ENCODE measurements at places on chromosomes 12 and 14.

- DNase-seq, result no peak
These were observed 314 bp upstream of the HOTAIR start for GRCh38 chr12:53975064-53975471.

DNA sequence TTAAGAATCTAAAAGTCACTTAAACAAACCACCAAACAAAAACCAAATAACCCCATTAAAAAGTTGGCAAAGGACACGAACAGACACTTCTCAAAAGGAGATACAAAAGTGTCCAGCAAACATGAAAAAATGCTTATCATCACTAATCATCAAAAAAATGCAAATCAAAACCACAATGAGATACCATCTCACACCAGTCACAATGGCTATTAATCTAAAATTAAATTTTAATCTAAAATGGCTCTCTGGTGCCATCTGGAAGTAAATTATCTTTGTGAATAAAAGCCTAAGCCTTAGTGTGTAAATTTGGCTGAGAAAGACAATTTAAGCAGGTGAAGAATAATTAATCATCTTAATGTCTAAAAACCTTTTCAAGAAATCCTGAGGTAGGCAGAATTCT is 204.5 kb upstream of the PPFIA2 start:
- no peak for DNase-seq

- no peak for DNase-seq
These were observed 1.1 kb upstream of the PGF start for GRCh38 chr14:74956280-74957072.

GRCh38 chr12:113214895-113215400 is 6.3 kb upstream of the TPCN1 start:
- DNase-seq, result peak; percentile 99

DNA sequence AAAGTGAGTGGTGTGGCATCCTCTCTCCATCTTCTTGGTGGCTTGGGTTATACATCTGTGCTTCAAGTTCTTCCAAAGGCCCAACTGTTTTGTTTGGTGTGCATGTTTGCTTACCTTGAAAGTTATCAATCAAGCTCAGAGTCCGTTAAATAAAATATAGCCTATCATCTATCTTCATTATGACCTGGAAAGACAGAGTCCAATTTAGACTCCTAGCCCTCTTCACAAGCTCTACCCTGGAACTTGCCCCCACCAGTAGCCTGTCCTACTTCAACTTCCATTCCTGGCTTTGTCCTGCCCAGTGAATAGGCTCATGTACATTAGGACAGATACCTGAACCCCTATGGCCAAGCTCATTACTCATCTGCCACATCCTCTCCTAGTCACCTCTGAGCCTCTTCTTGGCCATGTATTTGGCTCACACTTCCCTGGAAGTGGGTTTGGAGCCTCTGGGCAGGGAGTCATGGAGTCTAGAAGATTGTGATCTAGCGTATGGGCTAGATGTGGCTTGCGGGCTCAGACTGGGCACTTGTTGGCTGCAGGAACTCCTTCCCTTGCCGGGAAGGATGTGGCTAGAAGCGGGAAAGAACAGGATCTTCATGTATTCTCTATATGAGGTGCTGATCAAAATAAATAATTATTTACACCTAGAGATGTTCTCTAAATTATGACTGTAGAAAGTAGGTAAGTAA is 6.4 kb upstream of the SSTR1 start:
- DNase-seq, result peak; percentile 11

DNA sequence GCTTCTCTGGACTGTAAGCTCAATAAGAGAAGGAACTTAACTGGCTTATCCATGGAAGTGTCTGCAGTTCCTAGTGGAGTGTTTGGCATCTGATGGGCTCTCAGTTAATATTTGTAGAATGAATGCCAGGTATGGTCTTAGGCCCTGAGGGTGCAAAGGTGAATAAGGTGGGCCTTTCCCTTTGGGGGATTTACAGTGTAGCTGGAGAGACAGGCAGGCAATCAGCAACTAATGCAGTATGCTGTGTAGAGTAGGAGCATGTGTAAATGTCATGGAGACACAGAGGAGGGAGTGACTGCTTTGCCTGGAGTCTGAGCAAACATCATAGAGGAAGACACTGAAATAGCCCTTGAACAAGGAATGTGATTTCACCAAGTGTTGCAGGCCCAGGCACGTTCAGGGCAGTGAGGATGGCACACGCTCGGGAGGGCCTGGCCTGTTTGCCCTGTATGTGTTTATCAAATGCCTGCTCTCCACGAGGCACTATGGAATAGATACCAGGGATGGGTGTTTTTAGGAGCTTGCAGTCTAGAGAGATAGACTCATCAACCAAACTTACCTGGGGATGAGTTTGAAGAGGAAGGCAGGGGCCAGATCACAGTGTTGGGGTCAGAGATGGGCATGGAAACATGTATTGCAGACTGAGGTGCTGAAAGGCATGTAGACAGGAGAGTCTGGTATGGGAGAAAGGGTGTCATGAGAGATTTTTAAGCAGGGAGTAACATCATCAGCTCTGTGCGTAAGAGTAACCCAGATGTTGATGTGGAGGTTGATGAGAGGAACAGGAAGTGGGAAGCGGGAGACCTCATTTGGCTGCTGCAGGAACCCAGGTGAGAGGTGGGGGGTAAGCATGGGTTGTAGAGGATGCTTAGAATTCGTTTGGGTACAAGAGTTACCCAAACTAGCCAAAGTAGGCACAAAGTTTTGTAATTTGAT is 54.1 kb downstream of the PLXNC1 start:
- DNase-seq, result no peak

GRCh38 chr14:64504310-64504896 is at the start of gene ZBTB1:
Gene ZBTB1 (plus strand): TSS chr14:64504770. CDS start chr14:64521505, 16,735 bp downstream.
- DNase-seq, result peak; percentile 96

DNA sequence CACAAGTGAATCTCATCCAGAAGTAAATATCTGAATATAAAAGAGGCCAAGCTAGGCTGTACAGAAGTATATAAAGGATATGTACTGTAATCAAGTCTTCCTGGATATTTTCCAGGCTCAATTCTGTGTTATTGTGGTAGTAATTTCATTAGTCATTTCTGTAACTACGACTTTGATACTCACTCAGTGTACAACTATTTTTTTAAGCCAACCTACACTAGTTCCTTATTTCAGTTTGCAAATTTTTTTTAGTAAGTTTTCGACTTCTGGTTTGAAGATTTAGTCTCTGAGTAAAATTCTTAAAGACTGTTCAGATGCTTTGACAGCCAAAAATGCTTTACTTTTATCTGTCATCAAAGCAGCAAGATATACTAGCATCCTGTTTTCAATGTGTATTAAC is 130.8 kb downstream of the CAPZA3 start:
- peak; percentile 82 for DNase-seq

- no peak for DNase-seq
These were observed 9.2 kb downstream of the MED21 start for GRCh38 chr12:27031531-27031930.

- peak; percentile 93 for DNase-seq
These were observed 144.2 kb downstream of the PLEKHA5 start for GRCh38 chr12:19273482-19274330.

GRCh38 chr12:114395755-114396152 is 10.2 kb downstream of the TBX5 start:
- DNase-seq, result peak; percentile 96

- DNase-seq, result peak; percentile 17
These were observed 70.7 kb upstream of the GALNT9 start for GRCh38 chr12:132400011-132400641.

DNA sequence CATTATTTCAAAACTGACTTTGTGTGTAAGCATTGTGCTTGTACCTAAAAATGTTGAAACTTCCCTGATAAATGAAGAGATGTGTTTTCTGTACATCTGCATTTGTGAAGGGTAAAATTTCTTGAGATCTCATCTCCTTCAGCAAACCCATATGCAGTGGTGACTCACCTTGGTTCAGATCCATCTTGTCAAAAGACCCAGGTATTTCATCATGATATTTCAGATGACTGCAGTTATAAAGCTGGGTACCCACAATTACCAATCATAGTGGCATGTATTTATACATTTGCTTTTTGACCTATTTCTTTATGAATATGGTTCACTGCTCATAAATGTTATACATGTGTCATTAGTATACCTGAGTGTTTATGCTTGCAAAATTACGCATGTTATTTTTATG is 1213.6 kb downstream of the GALC start:
- no peak for DNase-seq

- no peak for DNase-seq
These were observed 27.7 kb upstream of the CMA1 start for GRCh38 chr14:24535737-24536136.

DNA sequence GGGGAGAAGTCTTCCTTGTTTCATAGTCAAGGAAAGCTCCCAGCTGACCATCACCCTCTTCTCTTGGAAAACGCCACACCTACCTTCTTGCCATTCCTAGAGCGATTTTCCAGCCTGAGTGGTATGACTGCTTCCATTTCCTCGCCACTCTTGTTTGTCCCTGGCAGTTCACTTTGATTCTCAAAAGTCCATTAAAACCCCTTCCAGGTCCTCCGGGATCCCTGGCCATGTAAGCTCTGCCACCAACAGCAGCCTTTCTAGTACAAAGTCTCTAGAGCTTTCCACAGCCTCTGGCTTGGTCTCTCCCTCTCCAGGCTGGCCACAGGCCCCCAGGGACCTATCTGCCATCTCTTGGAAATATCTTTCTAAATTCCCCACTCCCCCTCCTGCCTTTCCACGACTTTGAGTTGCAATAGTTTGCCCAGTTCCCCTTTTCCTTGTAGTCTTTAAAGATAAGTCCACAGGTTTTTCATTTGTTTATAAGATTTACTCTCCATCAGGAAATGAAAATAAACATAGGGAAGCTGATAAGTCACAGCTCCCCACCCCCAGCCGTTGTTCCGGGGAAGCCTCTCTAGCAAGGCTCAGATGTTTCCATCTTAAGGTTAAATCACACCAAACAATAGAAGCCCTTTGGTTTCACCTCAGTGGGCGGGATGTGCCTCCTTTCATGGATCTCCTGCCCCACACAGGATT is 42.9 kb upstream of the SINHCAF start:
- DNase-seq, result no peak

GRCh38 chr12:29797565-29798355 is 14.0 kb upstream of the TMTC1 start:
- no peak for DNase-seq

DNA sequence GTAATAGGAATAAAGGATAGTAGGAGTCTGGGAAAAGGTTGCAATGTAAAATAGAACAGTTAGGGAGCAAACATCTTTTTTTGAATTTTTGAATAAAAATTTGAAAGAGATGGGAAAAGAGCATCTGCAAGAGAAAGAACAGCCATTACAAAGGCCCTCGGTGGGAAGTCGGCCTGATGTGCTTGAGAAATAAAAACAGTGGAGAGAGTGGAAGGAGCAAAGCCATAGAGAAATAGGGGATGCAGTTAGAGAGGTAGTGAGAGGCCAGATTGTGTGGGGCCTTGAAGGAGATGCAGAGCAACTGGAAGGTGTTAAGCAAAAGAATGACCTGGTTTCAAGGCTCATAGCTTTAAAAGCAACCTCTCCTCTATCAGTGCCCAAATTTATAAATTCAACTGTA is 409.8 kb downstream of the RERGL start:
- no peak for DNase-seq

- DNase-seq, result peak; percentile 68
These were observed 31.0 kb downstream of the SAMD4A start for GRCh38 chr14:54597795-54598443.

DNA sequence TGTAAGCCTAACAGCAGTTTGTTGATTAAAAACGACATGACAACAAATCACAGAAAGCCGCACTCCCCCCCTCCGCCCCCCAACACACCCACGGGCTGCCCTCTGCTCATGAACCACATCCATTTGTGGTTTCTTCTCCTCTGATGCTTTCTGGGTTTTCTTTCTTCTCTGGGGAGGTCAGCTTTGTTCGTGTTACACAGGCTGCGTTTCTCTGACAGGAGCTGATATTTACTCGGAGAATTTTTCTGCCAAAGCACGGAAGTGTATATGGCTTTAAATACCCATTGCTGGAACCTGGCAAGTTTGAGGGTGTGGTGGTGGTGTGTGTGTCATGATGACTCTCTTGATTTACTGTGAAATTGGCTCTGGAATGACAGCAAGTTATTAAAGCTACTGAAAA is 883.7 kb upstream of the TMEM132C start:
- peak; percentile 64 for DNase-seq

DNA sequence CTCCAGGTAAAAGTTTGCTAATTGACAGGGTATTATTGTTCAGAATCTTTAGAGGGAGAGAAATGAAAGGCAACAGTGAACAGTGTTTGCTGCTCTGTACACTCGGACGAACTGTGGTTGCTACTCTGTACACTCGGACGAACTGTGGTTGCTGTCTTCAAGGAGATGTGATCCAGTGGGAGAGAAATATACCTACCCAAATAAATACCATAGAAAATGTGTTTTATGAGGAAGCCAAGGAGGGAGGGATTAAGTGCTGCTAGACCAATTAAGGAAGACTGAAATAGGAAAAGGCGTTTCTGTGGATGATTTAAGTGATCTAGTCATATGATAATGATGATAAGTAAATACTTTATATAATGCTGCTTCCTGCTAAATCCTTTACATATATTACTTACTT is 2.7 kb downstream of the STK38L start:
- DNase-seq, result no peak

Data from GM23248 (cell line).